ENCODE measurements at places on chromosomes 6 and 20. TPM values are rescaled to one million over a fixed set of nuclear protein-coding genes. Genes with fewer than 3 reads are reported as not detected.

The SEMG1 gene
- not detected for total RNA-seq

The GPX5 gene
- not detected for total RNA-seq

The NELFE gene
- total RNA-seq, result 68.1 TPM

The KIF13A gene
- total RNA-seq, result 26.2 TPM

The TMC2 gene
- total RNA-seq, result not detected
